ENCODE measurements at places on chromosomes 3 and 15.

GRCh38 chr3:46674031-46674845 is 19.2 kb downstream of the ALS2CL start:
- DNase-seq: no peak

- DNase-seq: peak; percentile 5
Measured at GRCh38 chr3:124886168-124887056, 753 bp downstream of the ITGB5 start.

DNA sequence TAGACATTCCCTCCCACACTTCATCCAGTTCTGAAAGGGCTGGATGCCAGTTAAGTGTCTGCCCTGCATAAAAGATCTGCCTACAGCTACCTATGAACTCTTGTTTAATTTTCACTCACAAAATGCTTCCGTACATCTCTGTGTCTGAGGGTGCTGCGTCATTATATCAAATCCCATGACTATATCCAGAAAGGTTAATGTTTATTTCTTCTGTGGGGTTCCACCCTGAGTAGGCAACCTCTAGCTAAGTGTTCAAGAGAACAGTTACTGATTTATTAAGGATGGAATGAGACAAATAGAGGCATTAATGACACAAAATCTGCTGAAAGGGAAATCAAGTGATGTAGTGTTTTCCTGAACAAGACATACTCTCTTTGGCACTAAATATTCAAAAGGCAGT is 220.2 kb downstream of the MTHFS start:
- no peak for DNase-seq

- DNase-seq: no peak
Measured at GRCh38 chr3:23484386-23484785, 281.3 kb downstream of the UBE2E2 start.

DNA sequence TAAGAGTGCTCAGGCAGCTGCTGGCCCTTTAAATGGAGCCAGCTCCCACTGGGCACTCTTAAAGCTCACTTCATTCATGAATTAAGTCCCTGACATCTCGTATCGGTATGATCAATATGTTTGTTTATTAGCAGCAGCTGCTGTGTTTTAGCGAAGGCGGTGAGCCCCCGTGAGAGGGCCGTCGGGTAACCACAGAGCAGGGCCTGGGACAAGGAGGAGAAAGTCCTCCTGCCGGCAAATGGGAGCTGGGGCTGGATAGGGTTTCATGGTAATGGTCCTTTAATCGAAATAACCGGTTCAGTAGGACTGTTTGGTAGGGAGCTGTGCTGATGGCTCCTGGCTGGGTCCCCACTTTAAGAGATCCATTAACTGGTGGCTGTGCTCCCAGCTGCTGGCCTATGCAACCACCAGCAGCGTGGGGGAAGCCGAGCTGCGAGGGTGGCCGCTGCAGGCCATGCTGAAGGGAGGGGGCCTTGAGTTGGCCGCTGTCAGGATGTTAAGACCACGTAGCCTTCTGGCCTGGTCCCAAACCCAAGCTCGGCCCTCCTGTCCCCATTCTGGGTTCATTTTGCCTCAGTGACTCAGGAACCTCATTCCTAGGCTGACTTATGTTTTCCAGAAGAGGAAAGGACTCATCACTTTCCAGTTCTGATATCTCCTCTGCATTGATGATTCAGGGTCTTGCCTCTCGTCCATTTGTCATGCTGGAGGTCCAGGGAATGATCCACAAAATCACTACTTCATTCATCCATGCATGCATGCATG is 67.6 kb upstream of the NTRK3 start:
- no peak for DNase-seq

GRCh38 chr3:71128961-71129360 is 454.6 kb downstream of the FOXP1 start:
- no peak for DNase-seq

DNA sequence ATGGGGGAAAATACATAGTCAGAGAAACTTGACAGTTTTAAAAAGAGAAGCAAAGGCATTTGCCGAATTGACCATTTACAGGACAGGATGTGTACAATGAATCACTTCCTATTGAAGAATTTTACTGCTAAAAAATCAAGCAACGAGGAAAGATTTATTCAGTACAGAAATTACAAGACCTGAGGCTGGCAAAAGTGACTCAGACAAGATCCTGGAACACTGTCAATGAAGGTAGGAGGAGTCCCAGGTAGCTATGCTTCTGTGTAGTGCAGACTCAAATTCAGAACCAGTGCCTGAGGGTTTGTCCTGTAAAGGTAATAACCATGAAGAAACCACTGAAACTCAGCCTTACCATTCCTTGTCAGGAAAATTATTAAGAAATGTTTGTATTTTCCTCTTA is 120.9 kb downstream of the ZMAT3 start:
- DNase-seq: no peak

GRCh38 chr15:52417957-52418356 is 110.7 kb downstream of the MYO5A start:
- no peak for DNase-seq

DNA sequence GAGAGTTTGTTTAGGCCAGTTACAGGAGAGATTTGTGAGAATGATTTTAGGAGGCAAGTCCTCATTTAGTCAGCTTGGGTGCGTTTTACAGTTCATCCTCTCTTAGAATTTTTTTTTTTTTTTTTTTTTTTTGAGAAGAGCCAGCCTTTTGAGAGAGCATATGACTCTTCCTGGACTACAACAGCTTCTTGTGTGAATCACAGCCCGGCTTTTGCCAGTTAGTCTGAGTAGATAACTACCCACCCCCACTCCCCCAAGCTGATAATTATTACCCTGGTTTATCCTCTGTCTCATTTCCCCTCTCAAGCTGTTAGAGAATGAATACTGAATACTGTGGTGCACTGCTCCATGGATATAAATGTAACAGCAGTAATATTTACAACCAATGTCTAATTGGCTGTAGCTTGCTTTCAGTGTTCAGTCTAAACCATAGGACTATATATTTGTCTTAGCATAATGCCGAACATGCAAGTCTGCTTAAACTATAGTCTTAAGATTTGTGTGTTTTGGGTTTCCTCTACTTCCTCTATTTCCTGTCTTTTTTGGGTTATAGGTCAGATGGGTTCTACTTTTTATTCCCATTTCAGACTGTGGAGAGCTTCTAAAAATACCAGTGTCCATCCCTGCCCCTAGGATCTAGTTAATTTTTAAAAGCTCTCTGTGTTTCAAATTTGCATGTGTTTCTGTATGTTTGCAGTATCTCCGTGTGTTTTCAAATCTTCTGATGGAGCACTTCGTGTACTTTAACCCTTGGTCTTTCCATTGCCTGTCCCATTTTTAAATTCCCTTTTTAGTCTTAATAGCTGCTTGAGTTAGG is 8.0 kb downstream of the CHD2 start:
- DNase-seq: no peak

DNA sequence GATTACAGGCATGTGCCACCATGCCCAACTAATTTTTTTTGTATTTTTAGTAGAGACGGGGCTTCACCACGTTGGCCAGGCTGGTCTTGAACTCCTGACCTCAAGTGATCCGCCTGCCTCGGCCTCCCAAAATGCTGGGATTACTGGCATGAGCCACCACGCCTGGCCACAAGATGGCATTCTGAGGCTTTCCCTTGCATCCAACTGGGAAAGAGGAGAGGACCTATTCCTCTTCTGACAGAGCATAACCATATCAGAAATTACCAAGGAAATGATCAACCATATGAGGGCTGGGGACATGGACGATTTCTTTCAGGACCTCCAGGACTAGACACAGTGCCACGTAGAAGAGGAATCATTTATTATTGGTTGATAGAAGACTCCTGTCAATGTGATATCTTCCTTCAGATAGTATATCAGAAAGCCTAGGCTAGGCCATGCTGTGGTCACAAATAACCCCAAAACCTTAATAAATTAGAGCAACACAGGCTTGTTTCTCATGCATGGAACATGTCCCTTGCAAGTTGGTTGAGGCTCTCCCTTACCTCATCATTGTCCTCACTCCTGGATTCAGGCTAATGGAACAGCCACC is 372.3 kb upstream of the IL12A start:
- no peak for DNase-seq

- no peak for DNase-seq
Measured at GRCh38 chr15:39034816-39035215, 470.2 kb upstream of the RASGRP1 start.

DNA sequence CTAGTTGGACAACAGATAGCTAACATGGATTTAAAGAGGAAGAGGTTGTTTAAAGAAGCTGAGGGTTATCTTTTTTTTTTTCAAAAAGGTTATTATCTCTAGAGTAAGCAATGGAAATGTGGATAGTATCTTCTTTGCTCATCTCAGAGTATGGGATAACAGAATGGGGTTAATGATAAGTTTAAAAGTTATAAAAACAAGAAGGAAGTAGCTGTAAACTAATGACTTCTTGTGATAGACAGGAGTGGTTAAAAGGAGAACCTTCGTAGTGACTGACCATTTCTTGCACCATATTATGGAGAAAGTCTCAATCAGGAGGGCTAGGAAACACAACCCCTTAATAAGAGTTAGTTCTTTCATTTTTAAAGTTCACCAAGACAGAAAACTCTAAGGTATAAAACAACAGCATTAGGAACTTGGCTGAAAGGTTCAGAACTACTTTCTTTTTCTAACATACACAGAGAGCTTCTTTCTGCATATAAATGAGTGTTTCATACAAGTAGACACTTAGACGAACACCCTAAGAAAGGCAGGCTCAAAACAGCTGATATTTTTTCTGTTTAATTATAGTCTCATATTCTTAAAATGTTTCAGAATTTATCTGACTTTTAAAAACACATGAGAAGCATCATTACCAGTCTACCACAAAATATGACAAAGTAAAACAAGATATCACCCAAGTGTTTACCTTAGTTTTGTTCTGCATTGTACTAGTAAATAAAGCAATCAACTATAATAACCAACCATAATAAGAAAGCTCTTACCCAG is 140.0 kb downstream of the MEIS2 start:
- DNase-seq: no peak

DNA sequence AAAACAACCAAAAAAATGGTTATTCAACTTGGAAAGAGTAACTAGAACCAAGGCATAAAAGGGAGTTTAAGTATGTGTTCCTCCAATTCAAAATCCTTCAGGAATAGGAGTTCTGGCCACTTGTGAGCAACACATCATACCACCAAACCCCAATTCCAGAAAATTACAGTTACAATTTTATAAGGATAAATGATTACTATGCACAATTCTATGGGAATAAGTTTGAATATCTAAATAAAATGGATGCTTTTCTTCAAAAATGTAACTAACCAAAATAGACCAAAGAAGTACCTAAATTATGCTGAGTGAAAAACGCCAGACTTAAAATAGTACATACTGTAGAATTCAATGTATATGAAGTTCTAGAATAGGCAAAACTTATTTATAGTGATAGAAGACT is 4.6 kb downstream of the HLTF start:
- DNase-seq: no peak

DNA sequence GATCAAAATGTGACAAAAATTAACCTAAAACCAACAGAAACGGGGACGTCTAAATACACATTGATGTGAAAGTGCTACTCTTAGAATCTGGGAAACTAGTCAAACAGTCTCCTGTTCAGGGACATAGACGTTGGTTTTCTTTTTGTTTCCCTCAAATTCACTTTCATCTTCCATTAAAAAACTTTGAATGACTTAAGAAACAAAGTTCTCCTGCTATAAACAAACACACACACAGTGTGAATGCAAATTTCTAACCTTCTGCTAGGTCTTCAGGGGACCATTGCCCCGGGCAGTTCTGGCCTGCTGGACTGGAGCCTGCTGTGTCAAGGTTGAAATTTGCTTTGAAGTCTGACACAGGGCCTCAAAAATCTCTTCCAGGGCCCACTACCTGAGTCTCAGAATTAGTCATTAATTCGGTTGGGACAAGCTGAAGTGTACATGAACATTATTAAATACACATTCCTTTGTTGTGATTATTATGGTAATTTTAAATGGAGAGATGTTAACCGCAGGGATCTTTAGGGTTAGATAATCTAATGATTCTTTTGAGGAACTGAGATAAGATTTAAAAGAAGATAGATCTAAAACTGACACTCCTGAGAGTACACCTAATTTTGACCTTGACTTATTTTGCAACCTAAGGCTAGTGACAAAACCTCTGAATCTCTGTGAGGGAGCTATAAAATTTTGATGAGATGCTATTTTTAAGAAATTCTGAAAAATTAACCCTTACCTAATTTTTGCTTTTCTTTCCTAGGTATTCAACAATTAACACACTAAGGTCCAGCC is 1260.4 kb downstream of the ROBO1 start:
- no peak for DNase-seq

- DNase-seq: peak; percentile 26
Measured at GRCh38 chr3:156643729-156644389, 30.5 kb upstream of the TIPARP start.

DNA sequence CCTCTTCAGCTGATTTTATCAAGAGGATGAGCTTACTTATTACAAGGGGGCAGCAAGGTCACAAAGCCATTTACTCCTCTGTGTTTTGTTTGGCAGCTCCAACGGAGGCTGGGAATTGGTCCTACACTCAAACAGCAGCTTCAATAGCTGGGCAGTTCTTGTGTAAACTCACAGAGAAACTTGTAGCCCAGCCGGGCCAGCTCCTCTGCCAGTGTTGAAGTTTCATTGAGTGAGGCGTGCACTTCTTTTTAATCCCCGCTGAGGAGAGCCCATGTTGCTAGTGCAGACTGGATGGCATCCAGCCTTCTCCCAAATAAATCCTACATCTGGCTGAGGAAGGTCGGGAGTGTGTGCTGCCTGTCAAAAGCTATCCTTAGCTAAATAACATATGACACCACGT is 59.5 kb downstream of the BFSP2 start:
- no peak for DNase-seq

- no peak for DNase-seq
Measured at GRCh38 chr3:16533928-16534574, 20.6 kb upstream of the RFTN1 start.

DNA sequence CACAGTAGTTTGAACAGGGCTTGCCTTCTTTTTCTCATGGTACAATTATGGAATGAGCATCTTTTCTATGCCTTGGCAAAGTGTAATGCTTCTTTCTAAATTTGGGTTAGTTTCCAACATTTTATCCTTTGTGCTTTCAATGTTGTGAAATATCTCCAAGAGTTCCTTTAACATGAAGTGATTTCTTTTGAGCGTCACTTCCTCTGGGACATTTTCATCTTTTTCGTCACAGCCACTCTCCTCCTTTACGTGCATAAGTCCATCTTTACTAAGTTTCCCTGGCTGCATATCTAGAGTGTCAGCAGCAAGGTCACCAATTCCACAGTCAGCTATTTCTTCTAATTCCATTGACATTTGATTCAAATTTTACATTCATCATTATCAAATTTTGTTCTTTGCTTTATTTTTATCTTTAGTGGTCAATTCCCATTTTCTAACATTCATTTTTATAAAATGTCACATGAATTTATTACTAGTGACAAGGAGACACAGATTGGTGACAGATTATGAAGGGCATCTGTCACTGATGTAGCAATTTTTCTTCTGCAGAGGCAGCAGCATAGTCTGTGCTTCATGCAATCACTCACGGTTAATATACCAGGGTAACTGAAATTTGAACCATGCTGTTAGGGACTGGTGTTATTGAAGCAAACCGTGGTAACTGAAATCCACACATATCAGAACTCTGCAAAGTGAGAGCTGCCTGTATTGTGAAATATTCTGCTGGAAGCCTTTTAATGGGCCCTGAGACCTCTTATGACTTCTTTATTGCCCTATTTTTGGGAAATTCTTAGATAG is 126.5 kb upstream of the THBS1 start:
- no peak for DNase-seq

- no peak for DNase-seq
Measured at GRCh38 chr3:63442918-63443317, 164.8 kb downstream of the SYNPR start.

Data from naive thymus-derived CD8-positive, alpha-beta T cell (primary cell).